Eye (tissue), 1 donor: ENCODE measurements at places on chromosomes 5 and 9.

- DNase-seq: no peak
Measured at GRCh38 chr5:88115211-88115610, 153.4 kb downstream of the TMEM161B start.

- DNase-seq: peak; percentile 59
Measured at GRCh38 chr9:21402386-21403251, 6.3 kb upstream of the IFNA8 start.

- no peak for DNase-seq
Measured at GRCh38 chr9:21684231-21684630, 118.2 kb upstream of the MTAP start.

- DNase-seq: no peak
Measured at GRCh38 chr5:109388407-109388806, 21.4 kb downstream of the PJA2 start.

DNA sequence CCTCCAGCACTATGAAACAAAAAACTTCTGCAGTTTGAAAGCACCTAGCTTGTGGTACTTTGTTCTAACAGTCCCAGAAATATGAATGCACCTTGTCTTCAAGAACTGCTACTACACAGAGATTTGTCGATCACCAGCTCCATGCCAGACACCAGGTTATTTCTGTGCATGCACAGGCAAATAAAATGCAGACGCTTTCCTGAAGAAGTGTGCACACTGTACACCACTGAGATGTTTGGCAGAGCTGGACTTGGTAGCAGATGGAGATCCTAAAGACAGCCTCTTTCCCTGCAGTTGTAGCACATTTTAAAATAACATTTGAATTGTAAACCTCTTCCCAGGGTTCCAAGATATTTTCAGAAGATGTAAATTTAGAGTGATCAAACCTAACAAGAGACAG lies 730.0 kb downstream of the MTRR start:
- no peak for DNase-seq

DNA sequence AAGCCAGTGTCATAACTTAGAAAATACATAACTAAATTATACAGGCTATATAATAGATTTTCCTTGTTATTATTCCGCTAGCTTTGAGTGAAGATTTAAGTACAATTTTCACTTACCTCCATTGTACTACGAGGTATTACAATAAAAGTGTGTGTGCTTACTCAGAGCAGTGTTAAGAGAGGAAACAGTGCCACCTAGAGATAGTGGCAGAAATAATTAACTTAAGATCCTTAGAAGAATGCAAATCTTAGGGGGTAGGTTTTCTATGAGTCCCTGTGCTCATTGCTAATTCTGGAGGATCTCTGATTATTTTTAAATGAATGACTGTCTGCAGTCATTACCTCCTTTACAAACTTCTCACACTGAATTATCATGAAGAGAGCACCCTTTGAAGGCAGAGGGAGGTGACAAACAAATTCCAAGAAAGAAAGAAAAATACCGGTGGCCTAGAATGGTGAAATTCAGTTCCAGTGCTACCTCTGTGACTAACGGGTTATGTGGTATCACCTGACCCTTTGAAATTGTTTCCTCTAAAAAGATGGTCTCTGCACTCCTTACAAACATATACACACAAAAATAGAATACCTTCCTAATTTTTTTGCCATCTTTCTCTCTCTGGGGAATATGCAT lies 379.8 kb downstream of the TRIM36 start:
- DNase-seq: peak; percentile 55

- DNase-seq: peak; percentile 83
Measured at GRCh38 chr9:95494022-95494415, 22.8 kb downstream of the PTCH1 start.

- DNase-seq: no peak
Measured at GRCh38 chr5:130385656-130386055, 481.4 kb downstream of the CHSY3 start.

GRCh38 chr9:103985077-103985476 lies 109.0 kb upstream of the SMC2 start:
- DNase-seq: no peak

DNA sequence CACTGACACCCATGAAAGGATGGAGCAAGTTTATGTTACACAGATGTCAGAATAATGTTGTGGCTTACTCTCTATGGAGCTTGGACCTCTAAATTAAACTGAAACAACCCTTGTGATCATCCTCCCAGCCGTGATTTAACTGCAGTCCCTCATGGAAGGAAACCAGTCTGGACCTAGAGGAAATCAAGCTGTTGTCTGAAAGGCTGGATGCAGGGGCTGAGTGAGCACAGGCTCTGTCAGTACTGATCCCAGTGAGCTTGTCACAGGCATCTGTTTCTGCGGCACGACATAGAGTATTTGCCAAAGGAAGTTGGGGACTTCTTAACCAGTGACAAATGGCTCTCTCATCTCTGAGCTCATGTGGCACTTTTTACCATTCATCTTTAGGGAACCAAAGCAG lies 282.9 kb upstream of the MAP3K1 start:
- no peak for DNase-seq
